Spinal cord (tissue), 10 donors: ENCODE measurements at places on chromosomes 7 and 10. TPM values are rescaled to one million over a fixed set of nuclear protein-coding genes. Genes with fewer than 3 reads are reported as not detected.

SCIN gene
- 9.0 TPM for total RNA-seq

MMD2 gene
- total RNA-seq, result 7.1 TPM

GFRA1 gene
- 30.5 TPM for total RNA-seq

PRF1 gene
- total RNA-seq, result 0.40 TPM

SPDYE1 gene
- 0.10 TPM for total RNA-seq

NUTM2A gene
- 1.2 TPM for total RNA-seq

AGAP3 gene
- 45.7 TPM for total RNA-seq

RSU1 gene
- 84.1 TPM for total RNA-seq

GRCh38 chr7:94442639-94443038, 47.9 kb downstream of the COL1A2 start:
- DNase-seq, result no peak
- H3K4me3 ChIP-seq, result no peak overlapping the region
- no peak overlapping the region for H3K27ac ChIP-seq
- no peaks in the 10 kb centered on the region for H3K36me3 ChIP-seq
- H3K27me3 ChIP-seq, result no peaks in the 10 kb centered on the region

DNA sequence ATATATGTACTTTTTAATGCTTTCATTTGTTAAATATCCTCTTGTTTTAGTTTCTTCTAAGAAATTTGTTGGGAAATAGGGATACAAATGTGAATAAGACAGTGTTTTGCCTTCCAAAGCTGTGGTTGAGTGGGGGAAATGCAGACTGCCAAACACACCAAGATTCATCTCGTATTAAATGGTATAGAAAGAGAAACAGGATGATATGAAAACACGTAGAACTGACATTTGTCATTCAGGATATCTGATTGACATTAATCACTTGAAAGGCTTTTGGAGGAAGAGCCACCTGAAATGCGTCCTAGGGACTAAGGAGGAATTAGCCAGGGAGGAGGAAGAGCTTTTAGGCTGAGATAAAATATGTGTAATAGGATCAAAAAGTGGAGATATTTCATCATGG, 287.4 kb upstream of the SEMA3C start:
- no peak for DNase-seq
- no peak overlapping the region for H3K27ac ChIP-seq
- H3K36me3 ChIP-seq, result no peaks in the 10 kb centered on the region
- H3K27me3 ChIP-seq, result no peaks in the 10 kb centered on the region
- H3K4me3 ChIP-seq, result no peak overlapping the region

DNA sequence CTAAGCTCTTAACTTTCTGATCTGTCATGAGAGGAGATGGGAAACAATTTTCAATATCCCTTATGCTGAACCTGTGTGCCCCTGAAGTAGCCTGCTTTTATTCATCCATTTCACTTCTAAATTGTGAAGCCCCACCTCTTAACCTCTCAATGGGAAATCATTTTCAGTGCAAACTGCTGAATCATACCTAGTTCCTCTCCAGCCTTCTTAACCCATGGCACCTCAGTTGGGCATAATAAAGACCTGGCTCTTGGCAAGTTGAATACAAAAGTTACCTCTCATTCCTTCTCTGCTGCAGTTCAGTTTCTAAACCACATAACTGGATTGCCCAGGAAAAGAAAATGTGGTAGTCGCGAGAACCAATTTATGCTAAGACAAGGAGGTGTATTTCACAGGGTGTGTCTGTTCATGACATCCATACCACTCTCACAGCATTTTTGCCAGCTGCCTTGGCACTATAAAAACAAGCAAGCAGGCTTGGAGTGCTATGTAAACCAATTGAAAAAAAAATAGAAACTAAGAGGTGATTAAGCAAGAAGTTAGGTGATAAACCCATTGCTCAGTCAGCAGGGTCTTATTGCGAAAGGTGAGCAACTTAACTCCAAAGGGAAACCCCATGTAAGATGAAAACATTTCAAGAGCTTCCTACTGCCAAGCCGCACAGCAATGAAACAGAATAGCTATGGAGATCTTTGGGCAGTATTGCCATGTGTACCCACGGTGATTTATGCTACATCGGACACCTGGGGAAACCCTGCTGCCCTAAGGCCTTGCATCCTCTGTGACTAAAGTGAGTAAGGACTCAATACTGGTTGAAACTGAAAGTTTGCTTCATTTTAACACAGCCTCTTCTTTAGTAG, 57.0 kb upstream of the DKK1 start:
- no peaks in the 10 kb centered on the region for H3K36me3 ChIP-seq
- H3K27ac ChIP-seq, result no peak overlapping the region
- no peak for DNase-seq
- no peaks in the 10 kb centered on the region for H3K27me3 ChIP-seq
- no peak overlapping the region for H3K4me3 ChIP-seq

DNA sequence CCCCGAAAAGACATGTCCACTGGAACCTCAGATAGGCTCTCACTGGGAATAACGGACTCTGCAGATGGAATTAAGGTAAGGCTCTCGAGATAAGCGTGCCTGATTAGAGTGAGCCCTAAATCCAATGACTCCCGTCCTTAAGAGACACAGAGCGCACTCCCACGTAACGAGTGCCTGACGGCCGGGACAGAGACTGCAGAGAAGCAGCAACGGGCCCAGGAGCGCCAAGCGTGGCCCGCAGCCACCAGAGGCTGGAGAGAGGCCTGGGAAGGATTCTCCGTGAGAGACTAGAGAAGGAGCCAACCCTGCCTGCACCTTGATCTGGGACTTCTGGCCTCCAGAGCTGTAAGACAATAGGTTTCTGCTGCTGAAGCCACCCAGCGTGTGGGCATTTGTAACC, 20.0 kb upstream of the TNRC18 start:
- no peaks in the 10 kb centered on the region for H3K27me3 ChIP-seq
- H3K27ac ChIP-seq, result no peak overlapping the region
- no peak overlapping the region for H3K4me3 ChIP-seq
- peaks cover 31% of the 10 kb centered on the region for H3K36me3 ChIP-seq

DNA sequence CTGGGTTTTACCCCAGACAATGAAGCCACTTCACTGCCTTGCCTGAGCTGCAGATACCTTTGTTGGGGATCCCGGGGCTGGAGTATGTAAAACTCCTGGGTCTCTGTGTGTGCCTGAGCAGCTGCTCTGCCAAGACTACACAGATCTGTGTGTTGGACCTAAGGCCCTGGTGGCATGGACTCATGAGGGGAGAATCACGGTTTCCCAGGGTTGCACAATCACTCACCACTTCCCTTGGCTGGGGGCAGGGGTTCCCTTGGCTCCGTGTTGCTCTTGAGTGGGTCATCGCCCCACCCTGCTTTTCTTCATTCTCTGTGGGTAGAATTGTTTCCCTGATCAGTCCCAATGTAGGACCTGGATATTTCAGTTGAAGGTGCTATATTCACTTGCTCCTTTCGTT, 13.9 kb upstream of the TBATA start:
- DNase-seq, result no peak
- no peak overlapping the region for H3K27ac ChIP-seq
- no peaks in the 10 kb centered on the region for H3K27me3 ChIP-seq
- no peaks in the 10 kb centered on the region for H3K36me3 ChIP-seq

DNA sequence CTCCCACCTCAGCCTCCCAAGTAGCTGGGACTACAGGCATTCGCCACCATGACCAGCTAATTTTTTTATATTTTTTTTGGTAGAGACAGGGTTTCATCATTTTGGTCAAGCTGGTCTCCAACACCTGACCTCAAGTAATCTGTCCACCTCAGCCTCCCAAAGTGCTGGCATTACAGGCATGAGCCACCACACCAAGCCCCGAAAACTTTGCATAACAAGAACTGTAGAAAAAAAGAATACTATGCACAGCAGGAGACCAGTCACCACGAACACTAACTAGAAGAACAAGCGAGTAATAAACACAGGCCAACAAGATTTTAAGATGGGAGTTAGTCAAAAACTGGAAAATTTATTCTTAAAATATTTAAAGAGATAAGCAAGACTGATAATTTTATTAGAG, 447.0 kb downstream of the ETV1 start:
- no peaks in the 10 kb centered on the region for H3K36me3 ChIP-seq
- no peaks in the 10 kb centered on the region for H3K27me3 ChIP-seq
- H3K27ac ChIP-seq, result no peak overlapping the region
- no peaks in the 10 kb centered on the region for H3K4me1 ChIP-seq
- H3K4me3 ChIP-seq, result no peak overlapping the region

DNA sequence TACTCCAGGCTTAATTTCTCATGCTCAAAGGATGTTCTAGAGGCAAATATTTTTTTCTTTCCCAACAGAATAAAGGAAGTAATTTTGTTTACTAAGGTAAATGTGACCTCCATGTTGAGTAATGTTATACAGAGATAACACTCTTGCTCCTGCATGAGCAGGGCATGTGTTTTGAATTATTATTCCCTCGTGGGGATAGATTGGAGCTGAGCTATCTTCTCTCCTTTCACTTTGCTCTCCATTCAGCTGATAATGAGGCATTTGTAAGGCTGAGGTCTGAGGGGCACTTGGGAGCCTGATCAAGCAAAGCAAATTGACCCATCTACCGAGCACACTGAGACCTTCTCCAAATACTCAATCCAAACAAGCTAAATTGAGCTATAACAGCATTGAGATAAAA, 50.7 kb upstream of the GHITM start:
- no peak overlapping the region for H3K4me3 ChIP-seq
- no peaks in the 10 kb centered on the region for H3K27me3 ChIP-seq
- DNase-seq, result no peak

DNA sequence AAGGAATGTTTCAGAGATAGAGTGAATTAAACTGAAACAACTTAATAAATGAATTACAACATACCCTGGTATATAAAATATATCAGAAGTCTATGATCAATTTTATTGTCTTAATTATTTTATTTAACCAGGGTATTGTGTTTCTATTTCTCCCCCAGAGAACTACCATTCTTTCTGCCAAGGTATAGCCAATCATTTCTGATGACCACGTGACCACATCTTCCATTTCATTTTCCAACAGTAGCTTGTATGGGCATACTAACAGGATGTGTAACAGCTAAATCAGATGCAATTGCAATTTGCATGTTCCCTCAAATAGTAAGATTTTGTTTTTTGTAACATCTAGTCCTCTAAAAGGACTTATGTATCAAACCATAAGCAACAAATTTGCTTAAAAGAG, 123.9 kb upstream of the COL1A2 start:
- no peak overlapping the region for H3K27ac ChIP-seq
- no peaks in the 10 kb centered on the region for H3K27me3 ChIP-seq
- no peak for DNase-seq
- no peaks in the 10 kb centered on the region for H3K36me3 ChIP-seq
- no peak overlapping the region for H3K4me3 ChIP-seq

- no peaks in the 10 kb centered on the region for H3K27me3 ChIP-seq
- H3K27ac ChIP-seq, result no peak overlapping the region
- H3K36me3 ChIP-seq, result no peaks in the 10 kb centered on the region
- no peak overlapping the region for H3K4me3 ChIP-seq
- no peak for DNase-seq
Observed at GRCh38 chr7:140168816-140169215, 8.0 kb downstream of the KDM7A start.

GRCh38 chr7:156177422-156178055, 365.3 kb upstream of the SHH start:
- H3K36me3 ChIP-seq, result no peaks in the 10 kb centered on the region
- no peak overlapping the region for H3K27ac ChIP-seq
- no peak overlapping the region for H3K4me3 ChIP-seq
- peaks cover 12% of the 10 kb centered on the region for H3K4me1 ChIP-seq
- DNase-seq, result no peak

- H3K4me3 ChIP-seq, result peak overlapping the region; percentile 32
- H3K27ac ChIP-seq, result no peak overlapping the region
- peaks cover 38% of the 10 kb centered on the region for H3K4me1 ChIP-seq
- DNase-seq, result no peak
Observed at GRCh38 chr10:49398000-49398861, 2.3 kb upstream of the DRGX start.

GRCh38 chr7:20797462-20798080, 10.9 kb upstream of the SP8 start:
- H3K27ac ChIP-seq, result peak overlapping the region; percentile 33
- no peaks in the 10 kb centered on the region for H3K36me3 ChIP-seq
- peak; percentile 62 for DNase-seq
- peak overlapping the region; percentile 11 for H3K4me3 ChIP-seq
- H3K27me3 ChIP-seq, result peaks cover 71% of the 10 kb centered on the region
- peaks cover 13% of the 10 kb centered on the region for H3K4me1 ChIP-seq

DNA sequence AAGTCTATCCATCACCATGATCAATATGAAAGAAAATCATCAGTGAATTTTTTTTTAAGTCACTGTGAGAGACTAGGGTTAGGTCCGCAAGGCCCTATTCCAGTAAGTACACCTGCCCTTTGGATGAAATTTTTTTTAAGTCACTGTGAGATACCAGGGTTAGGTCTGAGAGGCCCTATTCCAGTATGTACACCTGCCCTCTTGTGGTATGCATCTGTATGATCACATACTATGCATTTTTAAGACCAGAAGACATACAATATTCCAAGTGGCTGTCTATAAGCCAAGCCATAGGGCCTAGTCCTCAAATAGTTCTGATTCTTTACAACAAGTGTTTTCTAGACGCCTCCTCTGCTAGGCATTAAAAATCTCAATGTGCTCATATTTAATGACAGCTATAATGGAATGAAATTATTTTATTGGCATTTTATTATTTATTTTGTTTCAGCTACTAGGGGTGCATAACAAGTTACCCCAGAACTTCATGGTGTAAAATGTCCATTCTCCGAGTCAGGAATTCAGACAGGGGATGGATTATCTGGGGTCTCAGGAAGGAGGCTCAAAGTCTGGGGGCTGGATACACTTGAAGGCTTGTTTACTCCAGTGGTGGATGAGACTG, 53.1 kb downstream of the TEX36 start:
- H3K4me3 ChIP-seq, result no peak overlapping the region
- H3K36me3 ChIP-seq, result no peaks in the 10 kb centered on the region
- peaks cover 3% of the 10 kb centered on the region for H3K27me3 ChIP-seq
- peaks cover 5% of the 10 kb centered on the region for H3K4me1 ChIP-seq
- DNase-seq, result no peak

GRCh38 chr10:32077896-32078485, 21.8 kb upstream of the KIF5B start:
- no peak for DNase-seq
- no peak overlapping the region for H3K4me3 ChIP-seq
- no peak overlapping the region for H3K27ac ChIP-seq
- H3K4me1 ChIP-seq, result no peaks in the 10 kb centered on the region
- H3K36me3 ChIP-seq, result no peaks in the 10 kb centered on the region

- no peaks in the 10 kb centered on the region for H3K27me3 ChIP-seq
- no peaks in the 10 kb centered on the region for H3K4me1 ChIP-seq
- H3K4me3 ChIP-seq, result no peak overlapping the region
- no peak for DNase-seq
- no peak overlapping the region for H3K27ac ChIP-seq
Observed at GRCh38 chr10:88428442-88428841, 154.7 kb downstream of the RNLS start.

- H3K27ac ChIP-seq, result no peak overlapping the region
- DNase-seq, result no peak
- no peaks in the 10 kb centered on the region for H3K4me1 ChIP-seq
- H3K36me3 ChIP-seq, result no peaks in the 10 kb centered on the region
- H3K4me3 ChIP-seq, result no peak overlapping the region
Observed at GRCh38 chr10:121104476-121105111, 253.4 kb downstream of the WDR11 start.

DNA sequence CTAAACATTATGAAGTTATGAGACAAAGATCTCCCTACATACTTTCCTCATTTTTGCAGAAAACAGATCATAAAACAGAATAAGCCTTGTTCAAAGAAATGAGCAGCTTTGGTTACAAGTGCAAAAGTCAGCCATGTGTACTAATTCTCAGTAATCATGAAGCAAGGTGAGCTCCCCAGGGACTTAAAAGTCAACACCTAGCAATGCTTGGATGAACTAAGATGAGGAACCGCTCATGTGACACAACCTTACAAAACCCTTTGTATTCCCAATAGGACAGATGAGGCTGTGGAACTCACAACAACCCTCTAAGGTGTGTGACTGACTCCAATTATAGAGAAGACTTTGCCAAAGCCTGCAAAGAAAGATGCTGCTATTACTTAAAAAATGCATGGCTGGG, 154.5 kb downstream of the SLC25A13 start:
- DNase-seq, result no peak
- H3K27ac ChIP-seq, result no peak overlapping the region
- no peaks in the 10 kb centered on the region for H3K27me3 ChIP-seq
- H3K4me1 ChIP-seq, result no peaks in the 10 kb centered on the region
